ENCODE measurements at places on chromosomes 16 and 17. TPM values are rescaled to one million over a fixed set of nuclear protein-coding genes. Genes with fewer than 3 reads are reported as not detected.

Gene CFAP20
- 33.4 TPM for total RNA-seq

Gene ZP2
- not detected for total RNA-seq

DNA sequence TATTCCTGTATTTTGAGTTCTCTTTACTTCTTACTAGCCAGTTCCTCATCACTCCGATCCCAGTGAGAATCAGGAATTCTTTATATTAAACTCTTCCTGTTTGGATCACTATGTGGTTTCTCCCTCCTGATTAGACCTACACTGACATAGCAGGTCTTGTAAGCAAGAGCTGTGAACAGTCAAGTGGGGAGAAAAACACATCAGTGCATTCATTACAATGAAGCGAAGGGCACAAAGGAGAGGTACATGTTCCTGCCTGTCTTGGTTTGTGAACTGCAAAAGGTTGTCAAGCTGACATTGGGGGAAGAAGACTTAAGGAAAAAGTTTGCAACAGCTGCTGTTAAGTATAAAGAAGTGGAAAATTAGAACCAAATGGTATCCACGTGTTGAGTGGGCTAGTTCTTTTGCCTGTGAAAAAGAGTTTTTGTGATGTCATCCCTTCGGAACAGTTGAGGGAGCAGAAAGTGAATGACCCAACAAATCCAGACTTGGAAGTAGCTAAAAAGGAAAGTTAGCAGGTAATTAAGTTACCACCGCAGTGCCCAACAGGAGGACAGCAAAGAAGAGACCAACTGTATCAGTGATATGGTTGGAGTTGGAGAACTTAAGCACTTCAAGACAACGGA, 23.0 kb upstream of the TRIM25 start:
- H3K27ac ChIP-seq = no peak overlapping the region
- peaks cover 23% of the 10 kb centered on the region for H3K36me3 ChIP-seq
- H3K27me3 ChIP-seq = no peaks in the 10 kb centered on the region
- peaks cover 6% of the 10 kb centered on the region for H3K4me1 ChIP-seq

DNA sequence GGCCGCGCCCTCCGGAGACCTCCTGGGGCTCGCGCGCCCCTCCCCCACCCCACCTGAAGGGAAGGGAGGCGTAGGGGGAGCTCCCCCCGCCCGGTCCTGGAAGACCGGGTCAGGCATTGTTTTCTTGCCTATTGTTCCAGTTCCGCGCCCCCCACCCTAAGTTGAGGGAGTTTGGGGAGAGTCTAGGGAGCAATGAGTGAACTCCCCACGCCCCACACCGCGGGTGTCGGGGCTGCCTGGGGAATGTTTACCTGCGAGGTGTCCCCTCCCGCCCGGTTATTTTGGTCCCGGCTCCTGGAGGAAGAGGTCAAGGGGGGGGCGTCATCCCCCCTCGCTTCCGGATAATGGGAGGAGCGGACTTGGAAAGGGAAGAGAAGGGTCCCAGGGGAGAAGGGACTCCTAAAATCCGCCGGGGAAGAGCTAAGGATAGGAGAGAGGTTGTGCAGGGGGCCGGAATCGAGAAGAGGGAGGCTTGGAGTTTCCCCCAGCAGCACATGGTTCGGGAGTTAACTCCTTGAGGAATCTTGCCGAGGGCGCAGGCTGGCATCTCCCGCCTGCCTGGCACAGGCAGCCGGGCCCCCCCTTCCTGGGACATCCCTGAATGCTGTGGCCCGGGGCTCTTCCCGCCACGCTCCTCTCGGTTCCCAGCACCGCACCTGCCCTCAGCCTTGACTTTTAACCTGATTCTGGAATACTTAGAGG, 881 bp downstream of the MLLT6 start:
- H3K27ac ChIP-seq = no peak overlapping the region
- H3K4me1 ChIP-seq = peaks cover 15% of the 10 kb centered on the region
- peak overlapping the region; percentile 90 for H3K4me3 ChIP-seq

DNA sequence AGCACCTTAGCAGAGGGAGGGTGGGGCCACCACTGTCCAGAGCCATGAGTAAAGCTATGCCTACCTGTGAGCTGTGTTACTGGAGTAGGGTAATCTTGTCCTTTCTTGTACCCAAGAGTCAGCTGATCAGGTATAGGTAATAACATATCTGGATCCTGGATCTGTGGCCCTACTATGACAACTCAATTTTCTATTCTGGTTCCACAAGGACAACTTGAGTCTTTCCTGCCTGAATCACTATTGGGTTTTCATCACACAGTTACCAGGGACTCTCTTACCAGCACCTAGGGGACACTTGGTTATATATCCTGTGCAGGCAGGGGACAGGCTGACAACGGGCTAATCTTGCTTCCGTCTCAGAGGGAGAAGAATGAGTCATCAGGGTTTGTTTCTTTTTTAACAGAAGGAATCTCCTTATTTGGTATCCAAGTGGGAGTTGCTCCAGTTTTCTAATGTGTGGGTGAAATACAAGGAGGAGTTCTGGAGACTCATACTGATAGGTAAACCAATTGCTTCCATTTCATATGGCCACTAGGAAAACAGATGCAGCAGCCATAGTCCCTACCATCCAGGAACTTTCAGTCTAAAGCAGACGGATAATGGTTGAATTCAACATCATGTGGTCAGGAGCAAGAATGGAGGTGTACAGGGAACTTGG, 6.8 kb downstream of the ZNF267 start:
- no peaks in the 10 kb centered on the region for H3K27me3 ChIP-seq
- H3K36me3 ChIP-seq = peaks cover 14% of the 10 kb centered on the region
- no peak overlapping the region for H3K4me3 ChIP-seq

- H3K27me3 ChIP-seq = no peaks in the 10 kb centered on the region
- peaks cover 24% of the 10 kb centered on the region for H3K4me1 ChIP-seq
- DNase-seq = no peak
- H3K4me3 ChIP-seq = no peak overlapping the region
These were observed 4.1 kb downstream of the CACNB1 start for GRCh38 chr17:39193346-39193745.

GRCh38 chr16:73186752-73187601, 139.0 kb upstream of the ZFHX3 start:
- H3K27me3 ChIP-seq = no peaks in the 10 kb centered on the region
- no peak for DNase-seq
- no peak overlapping the region for H3K27ac ChIP-seq
- no peak overlapping the region for H3K4me3 ChIP-seq
- H3K4me1 ChIP-seq = peaks cover 13% of the 10 kb centered on the region

DNA sequence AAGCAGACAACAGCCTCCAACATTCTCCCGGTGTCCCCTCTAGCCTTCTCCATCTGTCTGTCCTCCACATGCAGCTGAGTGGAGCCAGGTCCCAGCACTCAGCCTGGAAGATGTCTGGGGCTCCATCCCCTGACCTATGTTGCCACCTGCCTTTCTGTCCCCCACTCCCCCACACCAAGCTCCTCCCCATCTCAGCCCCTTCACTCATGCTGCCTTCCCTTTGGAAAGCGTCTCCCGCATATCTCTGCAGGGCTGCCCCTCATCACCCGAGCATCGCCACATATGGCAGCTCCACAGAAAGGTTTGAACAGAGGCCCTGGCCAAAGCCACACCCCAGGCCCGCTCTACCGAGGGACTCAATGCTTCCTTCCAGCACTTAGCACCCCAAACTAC, 24.2 kb downstream of the NSMCE1 start:
- no peaks in the 10 kb centered on the region for H3K27me3 ChIP-seq
- H3K4me3 ChIP-seq = no peak overlapping the region
- H3K4me1 ChIP-seq = peaks cover 52% of the 10 kb centered on the region
- no peaks in the 10 kb centered on the region for H3K36me3 ChIP-seq
- DNase-seq = no peak

DNA sequence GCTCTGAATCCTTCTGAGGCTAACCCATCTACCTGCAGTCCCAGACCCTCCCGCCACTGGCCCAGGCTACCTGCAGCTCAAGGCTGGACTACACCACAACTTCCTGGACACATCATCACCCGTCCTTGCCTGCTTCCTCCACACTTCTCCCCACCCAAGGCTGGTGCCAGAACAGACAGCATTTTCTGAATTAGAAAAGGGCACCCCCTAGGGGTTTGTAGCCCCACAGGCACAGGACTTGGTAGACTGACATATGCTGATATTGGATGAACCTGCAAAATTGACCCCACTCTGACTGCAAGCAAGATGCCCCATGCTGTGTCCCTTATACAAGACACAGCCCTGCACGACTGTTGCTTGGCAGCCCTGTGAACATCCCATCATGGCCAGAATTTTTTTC, 271.5 kb upstream of the C16orf82 start:
- no peaks in the 10 kb centered on the region for H3K27me3 ChIP-seq
- no peak overlapping the region for H3K4me3 ChIP-seq
- no peak overlapping the region for H3K27ac ChIP-seq
- no peaks in the 10 kb centered on the region for H3K4me1 ChIP-seq

GRCh38 chr17:17647524-17648178, 33.6 kb upstream of the RAI1 start:
- no peaks in the 10 kb centered on the region for H3K36me3 ChIP-seq
- H3K4me1 ChIP-seq = peaks cover 7% of the 10 kb centered on the region
- DNase-seq = no peak
- no peak overlapping the region for H3K4me3 ChIP-seq
- H3K27ac ChIP-seq = no peak overlapping the region

DNA sequence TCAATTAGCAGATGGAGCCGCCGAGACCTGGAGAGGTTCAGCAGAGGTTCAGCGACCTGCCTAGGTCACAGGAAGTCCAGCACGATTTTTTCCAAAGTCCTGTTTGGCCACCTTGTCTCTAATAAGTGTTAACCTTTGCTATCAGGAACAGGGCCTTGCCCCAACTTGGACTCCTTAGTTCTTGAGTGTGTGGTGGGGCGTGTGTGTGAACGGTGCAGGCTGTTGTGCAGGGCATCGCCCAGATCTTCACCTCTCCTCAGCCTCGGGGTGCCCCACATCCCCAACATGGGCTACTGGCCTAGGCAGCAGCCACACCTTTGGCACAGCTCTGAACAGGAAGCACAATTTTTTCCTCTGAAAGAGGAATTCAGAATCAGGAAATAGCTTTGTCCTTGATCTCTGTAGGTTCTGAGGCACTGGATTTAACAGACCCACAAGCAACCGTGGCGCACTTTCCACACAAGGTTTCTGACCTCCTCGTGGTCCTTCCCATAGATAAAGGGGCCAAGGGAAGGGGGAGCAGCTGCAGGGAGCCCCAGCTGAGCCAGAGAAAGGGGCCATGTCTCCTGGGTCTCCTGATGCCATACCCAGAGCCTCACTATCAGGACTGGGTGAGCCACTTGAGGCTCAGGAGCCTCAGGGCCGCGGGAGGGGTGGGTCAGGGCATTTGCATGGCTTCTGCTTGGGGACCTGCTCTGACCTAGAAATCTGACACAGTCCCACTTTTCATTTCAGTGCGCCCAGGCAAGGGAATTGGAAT, 10.4 kb downstream of the MPRIP start:
- H3K27me3 ChIP-seq = no peaks in the 10 kb centered on the region
- peak overlapping the region; percentile 78 for H3K27ac ChIP-seq
- DNase-seq = no peak
- H3K4me3 ChIP-seq = no peak overlapping the region
- no peaks in the 10 kb centered on the region for H3K36me3 ChIP-seq
- H3K4me1 ChIP-seq = peaks cover 66% of the 10 kb centered on the region

DNA sequence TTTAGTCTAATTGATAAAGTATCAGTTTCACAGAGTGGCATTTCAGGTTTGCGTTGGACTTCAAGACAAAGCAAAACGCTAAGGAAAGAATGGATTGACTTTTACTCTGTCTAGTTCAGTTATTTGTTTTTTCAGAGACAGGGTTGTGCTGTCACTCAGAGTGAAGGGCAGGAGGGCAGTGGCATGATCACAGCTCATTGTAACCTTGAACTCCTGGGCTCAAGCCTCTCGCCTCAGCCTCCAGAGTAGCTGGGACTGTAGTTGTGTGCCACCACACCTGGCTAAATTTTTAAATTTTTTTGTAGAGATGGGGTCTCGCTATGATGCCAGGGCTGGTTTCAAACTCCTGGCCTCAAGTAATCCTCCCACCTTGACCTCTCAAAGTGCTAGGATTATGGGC, 86.4 kb downstream of the CACNG1 start:
- H3K4me3 ChIP-seq = no peak overlapping the region
- H3K27me3 ChIP-seq = no peaks in the 10 kb centered on the region
- H3K4me1 ChIP-seq = no peaks in the 10 kb centered on the region

DNA sequence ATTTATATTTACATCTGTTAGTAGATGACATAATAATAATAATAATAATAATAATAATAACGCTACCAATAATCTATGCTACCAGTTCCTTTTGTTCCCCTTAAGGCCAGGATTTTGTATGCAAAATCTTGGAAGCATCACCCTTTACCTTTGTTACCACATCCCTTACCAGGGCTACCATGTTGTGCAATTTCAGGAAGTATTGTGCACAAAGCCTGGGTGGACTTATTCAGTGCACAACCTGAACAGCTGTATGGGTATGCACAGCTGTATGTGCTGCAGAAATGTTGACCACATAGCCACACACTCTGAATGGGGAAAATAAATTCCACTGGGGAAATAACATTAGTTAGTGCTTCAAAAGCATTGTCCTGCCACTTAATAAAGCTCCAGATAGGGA, 19.9 kb upstream of the CALB2 start:
- no peaks in the 10 kb centered on the region for H3K4me1 ChIP-seq
- DNase-seq = no peak
- H3K36me3 ChIP-seq = no peaks in the 10 kb centered on the region
- H3K4me3 ChIP-seq = no peak overlapping the region
- no peaks in the 10 kb centered on the region for H3K27me3 ChIP-seq

DNA sequence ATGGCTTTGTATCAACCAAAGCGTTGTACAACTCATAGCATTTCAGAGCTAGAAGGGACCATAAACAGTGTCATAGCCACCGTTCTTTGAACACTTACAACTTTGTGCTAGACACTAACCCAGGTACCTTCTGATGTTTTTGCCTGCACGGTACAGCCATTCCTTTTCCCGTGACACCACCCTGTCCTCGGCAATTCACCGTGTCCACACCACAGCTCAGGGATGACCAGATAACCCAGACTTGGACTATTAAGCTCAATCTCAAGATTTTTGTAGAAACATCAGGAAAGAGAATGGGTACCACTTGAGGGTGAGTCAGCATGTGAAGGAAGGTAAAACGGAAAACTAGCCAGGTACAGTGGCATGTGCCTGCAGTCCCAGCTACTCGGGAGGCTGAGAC, 9.8 kb upstream of the CBFB start:
- DNase-seq = no peak
- no peak overlapping the region for H3K27ac ChIP-seq
- peaks cover 16% of the 10 kb centered on the region for H3K4me1 ChIP-seq
- H3K4me3 ChIP-seq = no peak overlapping the region

DNA sequence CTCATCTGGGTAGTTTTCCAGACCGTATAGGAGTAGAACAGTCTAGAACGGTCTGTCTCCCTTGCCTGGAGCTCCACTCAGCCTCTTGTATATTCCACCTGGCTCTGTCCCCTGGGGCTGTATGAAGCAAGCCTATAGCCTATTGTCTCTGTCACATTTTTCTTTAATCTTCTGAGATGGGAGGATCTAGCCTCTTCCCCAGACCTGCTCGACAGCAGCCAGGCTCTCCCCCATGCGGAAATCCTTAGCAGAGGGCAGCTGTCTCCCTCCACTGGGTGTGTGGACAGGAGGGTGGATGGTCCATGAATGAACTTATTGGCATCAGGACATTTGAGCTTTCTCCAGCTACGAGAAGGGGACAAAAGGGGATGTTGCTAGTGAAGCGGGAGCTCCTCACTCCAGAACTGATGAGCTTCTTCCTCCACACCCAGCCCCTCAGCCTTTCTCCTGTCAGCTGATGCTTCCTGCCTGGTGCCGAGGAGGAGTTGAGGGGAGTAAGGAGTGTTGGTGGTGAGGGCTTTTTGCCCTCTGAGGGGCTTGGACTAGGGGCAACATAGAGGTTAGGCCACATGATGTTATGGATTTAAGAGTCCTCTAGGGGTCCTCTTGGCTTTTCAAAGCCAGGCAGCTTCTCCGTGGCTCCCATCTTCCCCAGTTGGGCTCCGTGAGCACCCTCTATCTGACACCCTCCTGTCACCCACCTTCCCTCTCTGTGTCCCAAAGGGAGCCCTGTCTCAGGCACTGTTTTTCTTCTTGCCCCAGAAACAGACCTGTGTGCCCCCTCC, 28.0 kb downstream of the ARHGAP23 start:
- DNase-seq = no peak
- H3K27ac ChIP-seq = no peak overlapping the region
- H3K36me3 ChIP-seq = no peaks in the 10 kb centered on the region
- H3K4me3 ChIP-seq = peak overlapping the region; percentile 91
- peaks cover 39% of the 10 kb centered on the region for H3K4me1 ChIP-seq

Data from GM23248 (cell line).